ENCODE measurements at places on chromosomes 1 and 21.

DNA sequence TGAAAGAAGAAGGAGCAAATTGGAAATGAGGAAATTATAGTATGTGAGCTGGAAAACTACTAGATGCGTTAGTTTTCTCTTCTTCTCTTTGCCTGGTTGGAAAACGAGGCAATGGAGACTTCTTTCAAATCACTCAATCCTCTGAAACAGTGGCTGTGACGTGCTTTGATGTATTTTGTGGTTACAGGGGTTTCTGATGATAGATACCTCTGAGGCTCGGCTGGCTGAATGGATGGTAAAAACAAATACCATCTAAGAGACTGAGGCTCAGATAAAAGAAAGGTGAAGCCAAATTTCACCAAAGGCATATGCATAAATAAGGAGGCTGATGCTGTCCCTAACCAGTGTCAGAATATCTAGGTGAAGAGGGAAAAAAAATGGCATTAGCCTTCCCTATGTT, 15.1 kb downstream of the MAB21L3 start:
- no peak for DNase-seq

DNA sequence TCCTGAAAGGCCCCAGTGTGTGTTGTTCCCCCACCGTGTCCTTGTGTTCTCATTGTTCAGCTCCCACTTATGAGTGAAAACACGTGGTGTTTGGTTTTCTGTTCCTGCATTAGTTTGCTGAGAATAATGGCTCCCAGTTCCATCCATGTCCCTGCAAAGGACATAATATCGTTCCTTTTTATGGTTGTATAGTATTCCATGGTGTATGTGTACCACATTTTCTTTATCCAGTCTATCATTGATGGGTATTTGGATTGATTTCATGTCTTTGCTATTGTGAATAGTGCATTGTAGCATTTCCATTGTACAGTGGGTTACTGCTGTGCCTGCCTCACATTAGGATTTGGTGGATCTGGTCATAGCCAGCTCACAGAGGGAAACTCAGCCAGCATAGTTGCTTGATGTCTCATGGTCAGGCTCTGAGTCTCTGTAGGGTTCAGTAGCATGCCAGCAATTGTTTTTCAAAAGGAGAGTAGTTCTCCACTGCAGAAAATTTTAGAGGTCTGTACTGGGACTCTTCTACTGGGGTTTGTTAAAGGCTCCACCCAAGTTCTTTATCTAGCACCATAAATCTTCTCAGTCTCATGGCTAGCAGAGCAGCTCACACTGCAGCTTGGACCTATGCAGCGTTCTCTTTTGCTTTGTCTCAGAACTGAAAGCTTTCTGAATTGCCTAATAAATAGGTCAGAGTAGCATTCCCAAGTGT, 41.0 kb downstream of the RUNX3 start:
- DNase-seq: no peak

DNA sequence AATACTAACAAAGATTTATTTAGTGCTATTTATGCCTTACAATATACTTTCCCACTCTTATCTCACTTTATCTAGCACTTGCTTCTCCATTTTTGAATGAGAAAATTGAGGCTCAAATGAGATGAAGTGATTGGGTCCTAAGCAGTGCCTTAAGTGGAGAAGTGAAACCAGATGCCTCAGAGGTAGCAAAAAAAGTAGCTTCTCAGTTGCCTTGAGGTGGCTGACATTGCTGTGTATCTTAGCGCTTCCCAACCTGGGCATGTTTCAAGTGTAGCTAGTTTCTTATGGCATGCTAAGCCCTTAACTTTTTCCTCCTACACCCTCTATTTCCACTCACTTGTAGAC, 390.4 kb downstream of the OMA1 start:
- no peak for DNase-seq

- DNase-seq: no peak
Measured at GRCh38 chr1:70978623-70979022, 69.0 kb downstream of the PTGER3 start.

DNA sequence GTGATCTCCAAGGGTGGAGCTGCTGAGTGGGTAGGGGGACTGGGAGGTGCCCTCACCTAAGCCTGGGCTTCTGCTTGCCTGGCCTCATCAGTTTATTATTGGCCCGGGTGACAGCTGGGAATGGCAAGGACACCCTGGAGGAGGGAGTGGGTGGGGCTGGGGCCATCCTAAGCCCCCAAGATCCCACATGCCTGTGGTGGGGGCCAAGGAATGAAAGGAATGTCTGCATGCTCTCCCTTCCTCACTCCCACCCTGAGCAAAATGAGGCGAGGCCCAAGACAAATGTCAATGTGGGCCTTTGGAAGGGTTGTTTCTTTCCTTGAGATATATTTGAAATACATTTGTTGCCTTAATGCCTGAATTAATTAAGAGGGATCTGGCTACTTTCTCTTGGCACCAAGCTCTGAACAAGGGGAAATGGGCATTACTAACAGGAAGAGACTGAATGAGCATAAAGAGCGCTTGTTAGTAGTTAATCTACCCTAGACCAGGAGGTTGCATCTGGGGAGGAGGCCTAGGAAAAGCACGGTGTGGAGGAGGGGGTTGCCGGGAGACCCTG, 19.7 kb upstream of the CHI3L1 start:
- DNase-seq: no peak

DNA sequence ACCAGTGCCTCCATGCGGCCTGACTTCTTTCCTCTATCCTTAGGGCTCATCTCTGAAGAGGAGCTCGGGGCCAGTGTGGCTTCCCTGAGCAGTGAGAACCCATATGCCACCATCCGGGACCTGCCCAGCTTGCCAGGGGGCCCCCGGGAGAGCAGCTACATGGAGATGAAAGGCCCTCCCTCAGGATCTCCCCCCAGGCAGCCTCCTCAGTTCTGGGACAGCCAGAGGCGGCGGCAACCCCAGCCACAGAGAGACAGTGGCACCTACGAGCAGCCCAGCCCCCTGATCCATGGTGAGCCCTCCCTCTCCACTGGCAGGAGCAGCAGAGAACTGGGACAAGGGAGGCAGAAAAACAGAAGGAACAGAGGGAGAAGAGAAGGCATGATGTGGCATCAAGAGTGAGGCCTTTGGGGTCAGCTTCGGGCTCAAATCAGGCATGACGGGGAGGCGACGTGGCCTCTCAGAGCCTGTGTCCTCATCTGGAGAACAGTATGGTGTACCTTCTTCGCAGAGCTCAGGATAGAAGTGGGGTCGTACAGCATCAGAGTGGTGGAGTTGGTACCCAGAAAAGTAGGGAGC, 6.5 kb upstream of the LRRC71 start:
- DNase-seq: no peak

DNA sequence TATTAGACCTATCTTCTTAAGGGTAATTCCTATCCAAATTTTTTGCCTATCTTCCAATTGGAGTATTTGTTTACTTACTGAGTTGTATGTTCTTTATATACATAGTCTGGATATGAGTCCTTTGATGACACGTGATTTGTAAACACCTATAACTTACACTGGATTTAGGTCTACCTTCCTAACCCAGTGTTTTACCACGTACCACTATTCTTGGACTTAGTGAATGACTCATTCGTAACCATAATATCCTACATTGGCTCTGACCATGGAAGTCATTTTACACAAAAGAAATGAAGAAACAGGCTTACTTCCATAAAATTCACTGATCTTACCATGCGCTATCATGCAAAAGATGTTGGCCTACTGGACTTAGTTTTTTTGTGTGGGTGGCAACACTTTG, 23.9 kb upstream of the ZZZ3 start:
- no peak for DNase-seq

DNA sequence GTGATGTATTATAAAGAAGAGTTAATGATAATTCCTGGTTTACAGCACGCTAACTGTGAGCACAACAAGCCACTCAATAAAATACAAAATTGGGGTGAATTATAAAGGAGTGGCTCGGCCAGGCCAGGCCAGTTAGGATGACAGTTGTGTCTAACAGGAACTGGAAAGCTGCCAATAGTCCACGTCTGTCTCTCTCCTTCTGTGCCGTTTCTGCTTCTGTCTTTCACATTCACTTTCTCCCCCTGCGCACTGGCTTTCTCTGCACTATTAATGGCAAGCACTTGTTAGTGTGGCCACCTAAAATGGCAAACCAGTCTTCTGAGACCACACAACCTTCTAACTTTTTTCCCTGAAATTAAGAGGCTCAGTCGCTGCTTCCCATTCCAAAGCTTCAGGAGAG, 394.3 kb downstream of the NTNG1 start:
- no peak for DNase-seq

GRCh38 chr1:46747683-46748288, 28.9 kb upstream of the EFCAB14 start:
- DNase-seq: peak; percentile 53

DNA sequence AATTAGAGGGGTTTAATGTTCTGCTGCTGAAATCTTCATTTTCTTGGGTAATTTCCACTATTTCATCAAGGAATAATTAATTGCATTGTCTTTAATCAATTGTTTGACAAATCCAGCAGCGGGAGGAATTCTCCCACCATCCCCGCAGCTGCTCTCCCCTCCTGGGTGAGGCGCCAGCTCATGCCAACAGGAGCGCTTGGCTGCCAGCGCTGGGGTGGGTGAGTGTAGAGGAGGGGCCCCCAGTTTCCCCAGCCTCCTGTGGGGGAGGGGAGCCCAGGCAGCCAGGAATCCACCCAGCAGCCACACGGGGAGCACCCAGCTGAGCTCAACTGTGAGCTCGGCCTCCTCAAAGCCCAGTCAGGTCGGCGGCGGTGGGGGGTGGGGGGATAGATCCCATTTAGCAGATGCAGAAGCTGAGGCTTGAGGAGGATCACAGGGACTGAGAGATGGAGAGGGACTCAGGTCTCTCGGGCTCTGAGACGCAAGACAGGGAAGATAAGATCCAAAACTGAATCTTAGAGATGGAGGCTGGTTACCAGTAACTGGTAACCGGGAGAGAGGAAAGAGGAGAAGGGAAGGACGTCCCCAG, 46.5 kb downstream of the FOXO6 start:
- DNase-seq: no peak

DNA sequence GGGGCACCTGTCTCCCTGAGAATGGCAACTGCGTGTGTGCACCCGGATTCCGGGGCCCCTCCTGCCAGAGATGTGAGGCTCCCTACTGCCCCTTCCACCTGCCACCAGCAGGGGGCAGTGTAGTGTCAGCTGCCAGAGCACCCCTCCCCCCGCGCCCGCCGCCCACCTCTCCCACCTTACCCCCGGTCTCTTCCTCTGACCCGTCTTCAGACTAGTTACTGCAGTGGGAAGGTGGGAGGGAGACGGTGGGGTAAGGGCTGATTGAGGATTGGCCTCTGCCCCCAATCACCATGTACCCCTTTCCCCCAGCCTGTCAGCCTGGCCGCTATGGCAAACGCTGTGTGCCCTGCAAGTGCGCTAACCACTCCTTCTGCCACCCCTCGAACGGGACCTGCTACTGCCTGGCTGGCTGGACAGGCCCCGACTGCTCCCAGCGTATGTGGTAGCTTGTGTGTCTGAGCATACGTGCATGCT, 10.1 kb upstream of the LRRC71 start:
- DNase-seq: peak; percentile 36

GRCh38 chr1:167714439-167715156, 7.2 kb upstream of the MPZL1 start:
- DNase-seq: peak; percentile 84

- no peak for DNase-seq
Measured at GRCh38 chr1:203442821-203443220, 32.8 kb upstream of the PRELP start.

DNA sequence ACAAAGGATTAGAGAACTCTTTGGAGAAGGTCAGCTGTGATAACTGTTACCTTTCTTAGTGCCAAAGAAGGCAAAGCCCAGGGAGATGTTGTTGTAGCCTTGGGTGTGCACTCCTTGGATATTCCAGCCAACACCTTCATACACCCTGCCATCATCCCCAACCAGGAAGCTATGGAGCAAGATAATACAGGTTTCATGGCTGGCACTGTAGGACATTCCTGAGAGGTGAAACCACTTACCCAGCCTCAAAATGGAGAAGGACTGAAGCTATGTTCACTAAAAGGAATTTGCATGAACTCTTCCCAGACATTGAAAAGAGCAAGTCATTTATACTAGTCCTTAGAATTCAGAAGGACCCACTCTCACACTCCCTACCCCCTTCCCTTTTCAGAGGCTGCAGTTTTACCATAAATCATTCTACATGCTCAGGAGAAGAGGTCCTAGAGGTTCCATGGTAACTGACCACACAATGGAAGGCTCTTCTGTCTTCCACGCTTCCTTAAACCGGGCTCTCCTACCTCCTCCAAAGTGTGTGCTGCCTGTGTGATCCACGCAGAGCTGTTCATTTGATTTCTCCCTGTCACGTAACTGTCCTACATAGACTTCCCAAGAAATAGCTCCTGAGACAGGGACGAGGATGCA, 5.5 kb downstream of the PGLYRP4 start:
- DNase-seq: no peak

DNA sequence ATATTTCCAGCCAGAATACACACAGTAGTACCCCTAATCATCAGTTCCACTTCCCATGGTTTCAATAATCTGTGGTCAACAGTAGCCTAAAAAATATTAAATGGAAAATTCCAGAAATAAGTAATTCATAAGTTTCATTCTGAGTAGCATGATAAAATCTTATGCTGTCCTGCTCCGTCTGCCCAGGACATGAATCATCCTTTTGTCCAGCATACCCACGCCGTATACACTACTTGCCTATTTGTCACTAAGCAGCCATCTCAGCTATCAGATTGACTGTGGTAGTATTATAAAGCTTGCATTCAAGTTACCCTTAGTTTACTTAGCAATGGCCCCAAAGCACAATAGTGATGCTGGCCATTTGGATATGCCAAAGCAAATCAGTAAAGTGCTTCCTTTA, 118.7 kb downstream of the SLC5A9 start:
- DNase-seq: no peak

DNA sequence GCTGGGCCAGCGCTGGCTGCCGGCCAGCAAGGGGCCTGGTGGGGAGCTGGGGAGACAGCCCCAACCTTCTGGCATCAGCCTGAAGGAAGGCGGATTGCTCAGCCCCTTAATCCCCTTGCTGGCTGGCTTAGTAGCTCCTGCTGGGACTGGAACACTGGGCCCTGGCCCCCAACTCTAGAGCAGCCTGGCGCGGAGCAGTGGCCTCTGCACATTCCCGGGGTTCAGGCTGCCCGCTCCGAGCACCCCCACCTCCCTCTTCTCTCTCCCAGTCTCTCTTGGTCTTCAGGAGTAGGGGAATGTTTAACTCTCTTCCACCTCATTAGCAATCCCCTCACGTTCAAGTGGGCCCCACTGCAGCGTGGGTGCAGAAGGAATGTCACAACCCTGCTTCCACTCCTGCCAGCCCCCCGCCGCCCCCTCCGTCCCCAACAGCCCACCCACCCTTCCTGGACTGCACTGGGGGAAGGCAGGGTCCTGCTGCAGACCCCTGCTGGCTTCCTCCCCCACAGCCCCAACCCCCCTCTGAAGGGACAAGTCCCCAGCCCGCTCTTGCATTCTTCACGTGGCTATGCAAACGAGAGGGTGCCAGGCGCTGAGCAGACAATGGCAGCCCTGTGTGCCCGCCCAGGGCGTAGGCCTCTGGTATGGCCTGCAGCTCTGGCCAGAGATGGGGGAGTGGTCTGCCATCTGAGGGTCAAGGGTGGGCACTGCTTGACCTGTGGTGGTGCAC, 980 bp upstream of the CLDN19 start:
- no peak for DNase-seq

GRCh38 chr1:24186031-24186710, 918 bp downstream of the IFNLR1 start:
- DNase-seq: no peak
